Iris pigment epithelial cell (primary cell): ENCODE measurements at places on chromosomes 6 and 20.

- peak; percentile 78 for DNase-seq
Observed at GRCh38 chr6:21594416-21595281, 1.1 kb downstream of the SOX4 start.

- DNase-seq, result peak; percentile 67
Observed at GRCh38 chr6:43926634-43927531, 156.9 kb downstream of the VEGFA start.

- DNase-seq, result no peak
Observed at GRCh38 chr20:44660581-44660980, 9.1 kb upstream of the ADA start.

DNA sequence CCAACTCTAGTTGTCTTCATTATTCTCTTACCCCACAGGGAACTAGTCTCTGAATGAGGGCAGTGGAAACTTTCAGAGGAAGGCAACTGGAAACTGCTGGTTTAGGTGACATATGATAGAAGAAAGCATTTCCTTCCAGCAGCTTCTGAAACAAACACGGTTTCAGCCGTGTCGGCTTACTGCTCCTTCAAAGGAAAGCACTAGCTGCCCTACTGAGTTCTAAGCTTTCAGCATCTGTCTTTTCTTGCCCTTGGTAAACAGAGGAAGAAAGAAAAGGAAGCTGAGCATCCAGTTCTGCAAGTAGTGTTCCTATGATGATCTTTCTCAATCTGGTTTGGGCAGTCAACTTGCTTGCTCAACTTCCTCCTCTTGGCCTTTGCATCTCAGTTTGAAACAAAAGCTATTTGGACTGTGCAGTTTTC, 117.5 kb upstream of the CEP85L start:
- DNase-seq, result no peak

GRCh38 chr6:43770372-43771209, 580 bp downstream of the VEGFA start:
- peak; percentile 71 for DNase-seq

GRCh38 chr20:57814529-57814928, 104.7 kb upstream of the PMEPA1 start:
- DNase-seq, result no peak

- DNase-seq, result no peak
Observed at GRCh38 chr20:10590950-10591671, 82.7 kb downstream of the JAG1 start.

DNA sequence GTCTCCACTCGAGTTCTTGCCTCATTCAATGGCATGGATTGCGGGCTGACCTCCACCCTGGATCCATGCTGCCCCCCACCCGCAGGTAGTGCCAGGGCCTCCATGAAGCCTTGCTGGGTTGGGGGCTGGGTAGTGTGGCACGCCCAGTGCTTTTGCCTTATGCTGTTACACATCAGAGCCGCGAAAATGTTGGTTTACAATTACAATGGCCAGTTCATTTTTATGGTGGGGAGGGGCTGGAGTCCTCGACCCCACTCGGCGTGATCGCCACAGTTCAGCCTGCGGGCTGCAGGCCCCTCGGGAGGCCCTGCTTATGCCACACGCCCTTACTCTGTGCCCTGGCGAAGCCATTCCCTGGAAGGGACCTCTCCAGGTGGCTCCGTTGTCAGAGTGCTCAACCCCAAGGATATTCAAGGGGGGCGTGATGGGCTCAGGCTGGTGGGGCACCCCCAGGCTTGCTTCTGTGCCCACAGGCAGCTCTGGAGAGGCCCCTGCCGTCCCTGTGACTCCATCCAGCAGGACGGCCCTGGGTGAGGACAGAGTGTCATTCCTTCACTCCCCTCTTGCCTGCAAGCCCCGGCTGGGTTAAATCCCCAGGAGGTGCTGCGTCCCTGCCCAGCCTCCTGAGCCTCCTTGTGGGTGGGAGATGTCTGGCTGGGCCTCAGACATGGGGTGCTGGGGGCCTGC, 14.8 kb downstream of the ITPA start:
- no peak for DNase-seq

DNA sequence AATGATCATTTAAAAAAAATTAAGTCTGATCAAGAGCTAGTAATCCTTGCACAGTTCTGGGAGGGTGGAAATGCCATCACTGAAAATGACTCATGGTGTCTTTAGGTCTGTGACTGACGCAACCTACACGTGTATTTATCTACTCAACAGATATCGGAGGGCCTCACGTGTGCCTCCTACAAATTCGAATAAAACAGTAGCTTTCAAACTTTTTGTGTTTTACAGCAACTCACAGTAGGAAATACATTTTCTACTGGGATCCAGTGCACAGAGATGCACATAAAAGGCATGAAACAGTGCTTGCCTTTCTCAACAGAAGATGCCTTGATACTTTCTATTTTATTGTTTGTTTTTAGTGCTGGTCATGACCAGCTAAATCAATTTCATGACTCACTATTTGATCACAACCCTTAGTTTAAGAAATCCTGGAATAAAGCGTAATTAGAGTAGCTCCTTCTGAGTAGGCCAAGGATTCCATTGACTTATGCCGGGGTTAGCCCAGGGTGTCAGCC, 210.0 kb upstream of the SNX9 start:
- DNase-seq, result peak; percentile 92

GRCh38 chr6:70507161-70507560, 59.6 kb upstream of the SDHAF4 start:
- DNase-seq, result no peak

GRCh38 chr6:31700740-31701401, 2.3 kb downstream of the ABHD16A start:
- DNase-seq, result no peak

DNA sequence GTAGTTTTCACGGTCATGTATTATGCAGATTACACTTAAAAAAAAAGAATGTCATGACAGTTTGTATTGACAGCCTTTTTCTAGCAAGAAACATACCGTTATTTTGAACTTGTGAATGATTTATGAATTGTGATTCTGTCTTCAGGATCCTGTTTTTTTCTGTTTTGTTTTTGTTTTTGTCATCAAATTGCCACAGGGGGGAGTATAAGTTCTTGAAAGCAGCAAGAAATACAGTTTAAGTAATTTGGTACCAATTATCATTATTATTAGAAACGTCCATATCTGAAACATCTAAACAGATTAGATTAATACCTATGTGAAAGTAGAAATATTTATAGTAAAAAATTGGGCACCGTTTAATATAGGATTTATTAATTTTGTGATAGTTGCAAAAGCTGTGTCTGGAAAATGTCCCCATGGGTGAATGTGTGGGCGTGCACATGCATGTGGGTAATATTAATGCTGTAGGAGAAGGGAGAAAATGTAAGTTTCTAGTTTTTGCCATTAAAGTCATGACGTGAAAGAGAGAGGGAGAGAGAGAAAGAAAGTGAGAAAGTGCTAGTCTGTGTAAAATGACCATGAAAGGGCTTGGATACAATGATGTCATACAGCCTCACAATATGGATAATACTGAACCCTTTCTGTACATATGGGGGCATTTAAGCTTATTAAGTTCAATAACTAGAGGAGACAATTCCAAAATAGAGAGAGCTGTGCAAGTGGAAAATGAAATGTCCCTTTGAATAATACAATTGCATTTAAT, 9.4 kb upstream of the CCN2 start:
- peak; percentile 63 for DNase-seq

GRCh38 chr6:36198986-36199385, 2.4 kb downstream of the BRPF3 start:
- no peak for DNase-seq

GRCh38 chr6:39197521-39197920, 31.8 kb downstream of the KCNK5 start:
- DNase-seq, result no peak

DNA sequence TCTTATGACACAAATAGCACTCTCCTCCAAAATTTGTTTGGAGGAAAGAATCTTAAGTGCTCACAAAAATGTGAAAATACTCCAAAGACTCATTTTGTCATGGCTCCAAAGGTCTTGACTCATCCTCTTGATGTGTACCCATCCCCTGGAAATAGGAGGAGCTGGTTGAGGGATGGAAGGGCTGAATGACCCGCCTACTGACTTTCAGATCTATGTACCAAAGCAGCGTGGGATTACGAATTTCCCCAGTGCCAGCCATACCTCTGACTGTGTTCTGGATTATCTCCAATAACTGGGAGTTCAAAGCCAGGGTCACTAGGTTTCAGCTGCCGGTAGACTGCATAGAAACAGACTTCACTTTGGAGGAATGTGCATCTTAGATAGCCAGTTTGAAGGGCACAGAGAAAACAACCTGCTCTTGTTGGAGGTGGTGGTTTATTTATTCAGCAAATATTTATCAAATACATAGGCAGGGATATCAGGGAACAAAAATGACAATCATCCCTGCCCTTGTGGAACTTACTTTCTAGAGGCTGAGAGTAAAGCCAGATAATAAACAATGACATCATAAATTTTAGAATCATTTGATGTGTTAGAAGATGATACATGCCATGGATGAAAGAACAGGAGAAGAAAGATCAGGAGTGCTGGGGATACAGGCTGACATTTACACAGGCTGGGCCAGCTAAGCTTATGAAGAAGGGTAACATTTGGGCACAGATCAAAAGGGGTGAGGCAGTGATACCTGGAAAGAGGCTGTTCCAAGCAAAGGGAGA, 246.6 kb downstream of the TBXT start:
- peak; percentile 39 for DNase-seq

- peak; percentile 51 for DNase-seq
Observed at GRCh38 chr6:140001821-140002341, 627.4 kb upstream of the CITED2 start.

GRCh38 chr20:60063739-60064380, 105.6 kb downstream of the CDH26 start:
- no peak for DNase-seq

GRCh38 chr6:137297887-137298286, 78.7 kb upstream of the IFNGR1 start:
- peak; percentile 34 for DNase-seq

DNA sequence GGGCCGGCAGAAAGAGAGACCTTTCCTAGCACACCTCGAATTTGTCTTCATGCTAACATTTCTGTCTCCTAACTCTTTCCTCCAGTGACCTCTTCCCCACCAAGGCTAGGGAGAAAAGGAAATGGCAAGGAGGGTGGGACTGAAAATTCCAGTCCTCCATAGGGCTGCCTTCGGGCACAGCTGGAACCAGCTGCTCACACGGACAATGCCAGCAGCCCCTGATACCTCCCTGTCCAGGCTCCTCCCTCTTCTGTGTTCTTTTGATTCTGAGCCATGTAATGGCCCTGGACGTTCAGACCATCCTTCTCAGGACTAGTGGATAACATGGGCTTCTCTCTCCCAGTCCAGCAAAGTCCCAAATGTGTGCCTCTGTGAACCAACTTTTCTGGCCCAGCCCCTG, 29.1 kb upstream of the PHACTR3 start:
- DNase-seq, result no peak

DNA sequence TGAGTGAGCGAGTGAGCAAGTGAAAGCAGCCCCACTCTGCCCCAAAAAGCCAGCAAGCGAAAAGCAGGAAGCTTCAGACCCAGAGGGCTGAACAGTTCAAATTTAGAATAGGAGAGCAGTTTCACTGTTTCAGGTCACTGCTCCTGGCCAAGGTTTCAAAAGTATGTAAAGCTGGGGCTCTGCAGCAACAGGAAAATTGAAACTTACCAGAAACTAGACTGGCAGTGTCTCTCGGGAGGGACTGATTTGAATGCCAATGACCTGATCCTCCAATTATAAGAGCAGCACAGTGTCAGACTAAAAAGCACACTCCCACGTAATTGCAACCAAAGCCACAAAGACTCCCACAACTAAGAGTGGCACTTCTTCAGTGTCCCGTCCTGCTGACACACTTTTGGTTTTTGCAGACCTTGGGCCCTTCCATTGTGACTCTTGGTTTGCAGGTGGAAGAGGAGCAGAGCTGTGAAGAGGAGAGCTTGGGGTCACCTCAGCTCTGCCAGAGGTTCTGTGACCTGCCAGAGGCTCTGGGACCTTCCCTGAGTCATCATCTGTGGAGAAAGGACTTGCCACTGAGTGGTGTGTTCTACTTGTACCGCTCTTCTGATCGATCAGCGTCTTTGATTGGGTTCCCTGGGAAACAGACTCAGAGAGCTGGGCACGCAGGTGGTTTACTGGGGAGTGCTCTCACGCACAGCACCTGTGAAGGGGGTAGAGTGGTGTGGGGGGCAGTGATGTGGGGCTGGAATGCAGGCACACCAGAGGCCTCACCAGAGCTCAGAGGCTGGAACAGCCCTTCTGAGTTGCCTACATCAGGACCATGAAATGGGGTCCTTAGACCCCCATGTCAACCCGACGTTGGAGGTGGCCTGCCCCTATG, 52.7 kb upstream of the PTGIS start:
- DNase-seq, result no peak

GRCh38 chr6:140744659-140745320, 1370.3 kb upstream of the CITED2 start:
- DNase-seq, result peak; percentile 82

- DNase-seq, result no peak
Observed at GRCh38 chr6:159505140-159505922, 187.7 kb downstream of the SOD2 start.

- DNase-seq, result no peak
Observed at GRCh38 chr20:12237772-12238171, 320.1 kb downstream of the BTBD3 start.

- no peak for DNase-seq
Observed at GRCh38 chr20:9099372-9099771, 30.5 kb downstream of the PLCB4 start.

GRCh38 chr6:122798099-122798641, 9.1 kb downstream of the SMPDL3A start:
- peak; percentile 85 for DNase-seq

DNA sequence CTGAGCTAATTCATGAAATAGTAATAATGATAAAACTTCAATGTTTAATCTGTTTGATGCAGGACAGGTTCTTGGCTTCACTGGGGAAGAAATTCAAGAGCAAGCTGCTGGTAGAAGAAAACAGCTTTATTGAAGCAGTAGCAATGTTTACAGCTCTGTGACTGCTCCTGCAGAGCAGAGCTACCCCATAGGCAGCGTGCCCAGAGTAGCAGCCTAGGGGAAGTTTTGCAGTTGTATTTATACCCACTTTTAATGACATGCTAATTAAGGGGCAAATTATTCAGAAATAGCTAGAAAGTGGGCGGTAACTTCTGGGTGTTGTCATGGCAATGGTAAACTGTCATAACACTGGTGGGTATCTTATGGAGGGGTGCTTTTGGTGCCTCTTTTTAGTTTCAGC, 518.0 kb downstream of the RFPL4B start:
- DNase-seq, result no peak
